ENCODE measurements at places on chromosomes 3 and 15.

- no peak for DNase-seq
Observed at GRCh38 chr3:94070341-94070911, 7.6 kb downstream of the NSUN3 start.

DNA sequence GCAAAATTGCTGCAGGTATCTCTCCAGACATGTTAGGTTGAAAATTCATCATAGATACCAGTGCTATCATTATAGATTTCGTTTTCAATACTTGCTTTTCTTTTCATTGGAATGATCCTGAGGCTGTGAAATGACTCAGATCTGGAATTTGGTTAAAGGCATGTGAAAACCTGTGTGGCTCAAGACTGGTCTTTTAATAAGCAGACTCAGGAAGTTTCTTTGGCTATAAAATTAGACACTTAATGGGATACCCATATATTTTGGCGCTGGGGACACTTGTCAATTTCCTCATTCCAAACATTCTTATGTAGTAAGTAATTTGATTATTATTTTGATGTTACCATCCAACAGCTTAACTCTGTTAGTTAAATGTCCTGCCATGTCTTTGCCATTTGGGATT is 1041.1 kb upstream of the GBE1 start:
- DNase-seq, result no peak

- no peak for DNase-seq
Observed at GRCh38 chr15:69462030-69462492, 9.4 kb downstream of the RPLP1 start.

DNA sequence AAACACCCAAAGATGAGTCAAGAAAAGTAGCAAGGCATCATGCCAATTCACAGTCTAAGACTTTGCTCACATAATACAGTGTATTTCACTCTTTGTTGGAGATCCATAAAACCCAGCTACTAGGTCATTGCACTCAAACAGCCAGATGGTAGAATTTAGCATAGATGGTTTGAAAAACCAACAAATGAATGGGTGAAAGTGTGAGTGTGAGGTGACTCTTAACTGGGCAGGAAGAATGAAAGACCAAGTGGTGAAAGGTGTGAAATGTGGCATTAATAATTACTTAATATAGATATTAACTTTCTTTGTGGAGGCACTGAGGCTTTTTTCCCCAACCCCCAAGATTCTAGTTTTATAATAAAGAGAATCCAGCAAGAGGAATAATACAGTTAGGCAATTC is 159.5 kb downstream of the SQOR start:
- no peak for DNase-seq

- DNase-seq, result no peak
Observed at GRCh38 chr3:12138044-12138443, 20.7 kb downstream of the TIMP4 start.
